Fibroblast of skin of right quadriceps (primary cell): ENCODE measurements at places on chromosomes 1 and 21.

- peak; percentile 13 for DNase-seq
These were observed 275.2 kb upstream of the NEGR1 start for GRCh38 chr1:72557446-72558049.

- no peak for DNase-seq
These were observed 110.5 kb downstream of the GLIS1 start for GRCh38 chr1:53628286-53628955.

DNA sequence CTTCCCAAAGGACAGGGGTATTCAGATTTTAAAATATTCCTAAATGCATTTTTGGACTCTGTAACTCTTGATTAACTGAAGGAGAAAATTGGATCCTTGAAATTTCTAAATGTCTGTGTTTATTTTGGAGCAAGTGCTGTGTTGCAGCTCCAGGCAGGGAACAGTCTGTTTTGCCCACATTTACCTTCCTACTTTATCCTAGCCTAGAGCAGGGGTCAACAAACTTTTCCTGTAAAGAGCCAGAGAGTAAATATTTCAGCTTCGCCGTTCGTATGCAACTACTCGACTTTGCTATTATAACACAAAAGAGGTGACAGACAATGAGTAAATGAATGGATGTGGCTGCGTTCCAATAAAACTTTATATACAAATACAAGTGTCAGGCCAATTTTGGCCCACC, 402.2 kb downstream of the GPATCH2 start:
- DNase-seq: no peak

DNA sequence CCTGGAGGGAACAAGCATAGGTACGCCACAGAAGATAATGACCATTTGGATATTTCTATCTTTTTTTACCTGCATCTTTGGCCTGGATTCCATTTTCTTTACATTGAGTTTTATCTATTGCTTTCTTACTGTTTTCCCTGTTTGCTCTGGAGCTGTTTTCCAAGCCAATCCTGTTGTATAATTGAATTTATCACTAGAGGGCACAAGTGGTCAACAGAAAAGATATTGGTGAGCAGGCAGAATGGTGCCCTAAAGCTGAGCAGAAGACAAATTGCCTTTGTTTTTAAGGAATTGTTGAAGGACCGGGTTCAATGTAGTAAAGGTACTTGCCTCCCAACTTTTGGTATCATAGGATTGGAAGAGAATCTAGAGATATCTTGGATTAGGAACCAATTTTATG, 152.8 kb downstream of the PPP1R12B start:
- DNase-seq: peak; percentile 47

- DNase-seq: no peak
These were observed 274.4 kb downstream of the MATN1 start for GRCh38 chr1:30449003-30449402.
